ENCODE measurements at places on chromosomes 4 and X. TPM values are rescaled to one million over a fixed set of nuclear protein-coding genes. Genes with fewer than 3 reads are reported as not detected.

Gene PLAC8
- 7.8 TPM for total RNA-seq

Gene SASH3
- total RNA-seq: 0.05 TPM

Gene CD99
- 166 TPM for total RNA-seq

Gene SPON2
- total RNA-seq: 2.5 TPM

DNA sequence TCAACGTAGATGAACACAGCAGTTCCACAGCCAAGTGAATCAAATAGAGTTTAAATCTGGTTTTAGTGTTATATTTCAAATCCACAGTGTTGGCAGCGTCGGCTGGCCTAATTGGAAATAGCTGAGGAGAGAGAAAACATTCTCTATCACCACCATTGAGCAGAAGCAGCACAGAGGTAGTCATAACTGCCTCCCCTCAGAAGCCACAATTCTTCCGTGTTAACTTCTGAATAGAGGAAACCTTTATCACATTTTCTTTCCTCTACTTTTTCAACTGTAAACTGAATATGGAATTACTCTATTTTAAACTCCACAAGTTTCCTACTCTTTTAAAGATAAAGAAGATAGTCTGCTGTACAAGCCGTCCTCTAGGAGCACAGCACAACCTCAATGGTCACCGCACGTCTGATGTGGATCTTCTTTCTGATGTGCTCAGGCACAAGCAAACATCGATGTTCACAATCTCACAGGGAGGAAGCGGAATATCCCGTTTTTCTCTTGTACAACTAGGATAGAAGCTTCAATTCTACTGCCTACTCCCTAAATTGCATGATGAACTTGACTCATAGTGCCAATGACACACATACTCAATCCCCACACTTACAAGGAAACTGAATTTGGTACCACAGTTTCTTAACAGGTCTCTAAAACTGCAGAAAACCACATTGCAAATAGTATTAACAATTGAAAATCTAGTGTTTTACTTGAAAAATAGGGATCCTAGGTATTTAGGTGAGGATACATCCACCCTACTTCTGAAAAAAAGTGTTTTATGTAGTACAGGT, 217.8 kb upstream of the ETNPPL start:
- no peak for DNase-seq

- DNase-seq: no peak
Measured at GRCh38 chr4:54063229-54063628, 1.2 kb downstream of the CHIC2 start.

DNA sequence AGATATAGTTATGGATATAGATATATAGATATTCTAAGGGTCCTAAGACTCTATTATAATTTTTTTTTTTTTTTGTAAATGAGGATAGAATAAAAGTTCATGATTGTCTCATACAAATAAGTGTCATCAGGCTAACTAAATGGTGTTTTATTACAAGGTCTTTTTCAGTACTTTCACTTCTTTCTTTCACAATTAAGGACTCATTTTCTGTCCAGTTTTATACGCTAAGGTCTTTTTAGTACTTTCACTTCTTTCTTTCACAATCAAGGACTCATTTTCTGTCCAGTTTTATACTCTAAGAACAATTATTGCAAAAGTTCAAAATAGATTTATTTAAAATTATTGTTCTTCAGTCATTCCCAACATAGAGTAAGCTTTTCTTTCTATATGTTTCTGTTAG, 32.7 kb downstream of the RUFY3 start:
- DNase-seq: no peak

GRCh38 chrX:148854306-148854705, 353.9 kb downstream of the AFF2 start:
- peak; percentile 23 for DNase-seq

DNA sequence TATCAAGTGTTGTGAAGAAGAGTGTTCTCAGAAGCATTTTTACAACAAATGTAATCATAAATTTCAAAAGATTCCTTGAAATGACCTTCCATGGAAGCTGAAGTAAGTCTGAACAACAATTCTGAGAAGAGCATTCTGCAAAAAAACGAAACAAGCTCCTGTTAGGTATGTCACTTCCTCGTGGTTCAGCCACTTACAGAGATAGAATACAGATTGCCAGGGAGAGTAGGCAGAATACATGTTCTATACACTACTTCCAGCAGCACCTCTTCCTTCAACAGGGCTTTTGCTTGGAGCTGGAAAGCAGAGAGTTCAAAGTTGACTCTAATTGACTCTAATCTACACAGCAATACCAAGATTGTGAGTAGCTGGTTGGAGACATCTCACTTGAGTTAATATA, 274.5 kb downstream of the ADGRA3 start:
- no peak for DNase-seq

DNA sequence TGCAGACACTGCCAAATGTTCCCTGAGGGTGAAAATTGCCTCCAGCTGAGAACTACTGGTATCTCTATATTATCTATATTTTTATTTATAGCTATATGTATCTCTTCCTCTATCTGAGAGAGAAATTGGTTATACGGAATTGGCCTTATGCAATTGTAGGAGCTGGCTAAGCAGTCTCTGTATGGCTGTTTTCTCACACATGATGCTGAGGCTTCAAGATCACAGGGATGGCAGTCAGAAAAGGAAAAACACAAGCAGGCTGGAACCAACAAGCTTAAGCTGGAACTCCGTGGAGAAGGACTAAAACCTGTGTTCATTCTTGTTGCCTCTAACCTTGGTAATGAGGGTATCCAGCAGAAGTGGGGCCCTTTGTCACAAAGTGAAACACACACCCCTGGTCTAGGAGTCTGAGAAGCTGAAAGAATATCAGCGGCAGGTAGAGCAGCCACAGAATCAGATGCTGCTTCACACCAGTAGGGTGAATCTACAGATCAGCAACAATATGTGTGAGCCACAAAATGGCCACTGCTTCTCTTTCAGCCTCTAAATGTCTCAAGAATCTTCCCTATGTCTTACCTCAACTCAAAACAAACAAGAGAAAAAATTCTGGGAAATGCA, 166.5 kb upstream of the PPP1R2C start:
- no peak for DNase-seq

- DNase-seq: no peak
Measured at GRCh38 chr4:159282944-159283343, 180.1 kb downstream of the RAPGEF2 start.

Measured in SJCRH30 (cell line).